Left lobe of liver (tissue), 2 donors: ENCODE measurements at places on chromosomes 7 and 10. TPM values are rescaled to one million over a fixed set of nuclear protein-coding genes. Genes with fewer than 3 reads are reported as not detected.

GRCh38 chr7:128458956-128459355 is 3.3 kb downstream of the HILPDA start:
- DNase-seq: no peak

- no peak for DNase-seq
Observed at GRCh38 chr10:61390851-61391250, 62.3 kb downstream of the TMEM26 start.

GRCh38 chr10:8137726-8138125 is 83.2 kb downstream of the GATA3 start:
- DNase-seq: no peak

GRCh38 chr10:127736222-127736914 is 617 bp upstream of the FOXI2 start:
- no peak for DNase-seq

- DNase-seq: no peak
Observed at GRCh38 chr10:103470761-103471653, 8.0 kb downstream of the CALHM3 start.

DNA sequence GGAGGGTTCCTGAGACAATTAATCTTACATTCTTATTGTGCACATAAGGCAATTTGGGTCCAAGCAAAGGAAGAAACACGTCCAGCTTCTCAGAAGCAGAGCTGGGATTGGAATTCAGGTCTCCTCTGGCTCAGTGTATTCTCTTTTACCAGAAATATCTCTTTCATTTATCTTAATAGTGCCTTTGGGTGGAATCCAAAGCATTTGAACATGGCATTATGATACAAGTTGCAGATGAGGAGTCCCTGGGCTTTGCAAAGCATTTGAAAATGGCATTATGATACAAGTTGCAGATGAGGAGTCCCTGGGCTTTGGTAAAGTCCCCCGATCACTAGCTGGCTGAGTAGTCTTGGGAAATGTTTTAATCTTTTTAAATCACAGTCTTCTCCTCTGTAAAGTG is 30.0 kb upstream of the PTN start:
- DNase-seq: no peak

- DNase-seq: peak; percentile 62
Observed at GRCh38 chr10:97320480-97321031, 1.5 kb downstream of the FRAT1 start.

- DNase-seq: peak; percentile 73
Observed at GRCh38 chr10:94320285-94320914, 42.3 kb downstream of the NOC3L start.

The PSPH gene
- 9.0 TPM for total RNA-seq

The IDI2 gene
- total RNA-seq: not detected

The MACC1 gene
- total RNA-seq: 0.38 TPM

The RPEL1 gene
- not detected for total RNA-seq
